ENCODE measurements at places on chromosomes 3 and 15.

GRCh38 chr15:73901126-73901810 is 25.0 kb upstream of the LOXL1 start:
- DNase-seq = no peak

DNA sequence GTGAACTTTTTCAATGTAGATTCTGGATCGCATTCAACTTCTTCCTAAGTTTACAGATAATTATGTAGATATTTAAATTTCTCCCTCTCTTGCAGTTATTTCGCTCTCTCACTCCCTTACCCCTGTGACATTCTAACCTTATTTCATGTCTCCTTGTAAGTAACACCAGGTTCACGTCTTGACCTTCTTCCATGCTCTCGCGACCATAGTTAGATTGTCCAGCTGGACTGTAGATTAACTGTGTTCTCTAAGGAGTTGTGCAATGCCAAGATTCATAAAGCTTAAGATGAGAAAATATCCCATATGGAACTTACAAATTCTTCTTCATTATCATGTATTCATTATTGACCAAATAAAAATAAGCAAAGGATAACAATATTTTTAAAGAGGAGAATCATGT is 430.5 kb downstream of the GABRG3 start:
- no peak for DNase-seq

DNA sequence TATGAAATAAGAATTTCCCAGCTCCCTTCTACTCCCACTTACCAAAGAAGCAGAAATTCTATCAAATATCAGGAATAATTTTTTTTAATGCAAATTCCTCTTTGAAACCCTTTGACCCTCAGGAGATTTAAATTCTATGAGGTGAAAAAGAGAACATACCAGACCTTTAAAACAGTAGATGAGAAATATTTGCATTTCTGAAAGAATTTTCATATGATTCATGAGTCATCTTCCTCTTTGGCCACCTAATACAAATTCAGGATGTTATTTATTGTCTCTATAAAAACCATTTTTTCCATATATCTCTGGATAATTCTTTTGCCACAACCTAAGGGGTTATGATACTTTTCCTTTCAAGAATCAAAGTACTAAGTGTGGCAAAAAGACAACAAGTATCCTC is 67.3 kb upstream of the ST3GAL6 start:
- DNase-seq = no peak

DNA sequence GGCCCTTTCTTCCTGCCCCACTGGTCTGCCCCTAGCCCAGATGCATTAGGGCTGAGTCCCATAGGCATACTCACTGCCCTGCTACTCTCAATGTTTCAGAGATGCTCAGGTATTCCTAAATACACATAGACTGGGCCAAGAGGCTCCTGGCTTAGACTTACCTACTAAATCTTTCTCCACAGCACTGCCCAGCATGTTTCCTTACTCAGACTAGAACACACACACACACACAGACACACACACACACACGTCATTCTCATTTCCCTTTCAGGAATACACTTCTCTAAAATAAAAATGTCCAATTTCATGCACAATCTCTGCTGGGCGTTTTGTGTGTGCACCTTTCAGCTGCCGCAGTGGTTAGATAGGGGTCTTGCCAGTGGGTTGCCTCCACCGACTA is 175.7 kb downstream of the FAM43A start:
- no peak for DNase-seq

DNA sequence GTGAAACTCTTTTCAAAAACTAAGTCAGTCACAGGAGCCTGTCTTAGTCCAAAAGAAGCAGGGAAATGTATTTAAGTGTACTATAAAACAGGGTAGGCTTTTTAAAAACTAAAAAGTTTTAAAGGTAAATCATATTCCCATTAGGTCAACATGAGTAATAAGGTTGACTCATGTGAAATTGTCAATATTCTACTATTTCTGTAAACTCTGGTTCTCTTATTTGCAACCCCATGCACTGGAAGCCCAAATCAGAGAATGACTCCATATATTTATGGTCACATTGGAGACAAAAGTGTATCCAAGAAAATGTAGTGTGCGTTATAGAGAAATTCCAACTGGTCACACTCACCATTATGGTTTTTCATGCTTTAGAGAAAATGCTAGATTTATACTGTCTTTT is 600.3 kb upstream of the TGFBR2 start:
- DNase-seq = no peak

GRCh38 chr3:50242851-50243542 is 7.0 kb downstream of the GNAI2 start:
- DNase-seq = no peak

GRCh38 chr3:132034486-132035464 is at the start of gene CPNE4:
Gene CPNE4 (minus strand): TSS chr3:132035014.
- DNase-seq = peak; percentile 62

- no peak for DNase-seq
These were observed 189.1 kb downstream of the FAM43A start for GRCh38 chr3:194874783-194875182.

GRCh38 chr3:10010878-10011465 is 15.3 kb upstream of the FANCD2 start:
- peak; percentile 91 for DNase-seq

- no peak for DNase-seq
These were observed 36.9 kb downstream of the MRPS11 start for GRCh38 chr15:88504445-88504844.

GRCh38 chr3:138043266-138044029 is 33.5 kb downstream of the CLDN18 start:
- DNase-seq = no peak

DNA sequence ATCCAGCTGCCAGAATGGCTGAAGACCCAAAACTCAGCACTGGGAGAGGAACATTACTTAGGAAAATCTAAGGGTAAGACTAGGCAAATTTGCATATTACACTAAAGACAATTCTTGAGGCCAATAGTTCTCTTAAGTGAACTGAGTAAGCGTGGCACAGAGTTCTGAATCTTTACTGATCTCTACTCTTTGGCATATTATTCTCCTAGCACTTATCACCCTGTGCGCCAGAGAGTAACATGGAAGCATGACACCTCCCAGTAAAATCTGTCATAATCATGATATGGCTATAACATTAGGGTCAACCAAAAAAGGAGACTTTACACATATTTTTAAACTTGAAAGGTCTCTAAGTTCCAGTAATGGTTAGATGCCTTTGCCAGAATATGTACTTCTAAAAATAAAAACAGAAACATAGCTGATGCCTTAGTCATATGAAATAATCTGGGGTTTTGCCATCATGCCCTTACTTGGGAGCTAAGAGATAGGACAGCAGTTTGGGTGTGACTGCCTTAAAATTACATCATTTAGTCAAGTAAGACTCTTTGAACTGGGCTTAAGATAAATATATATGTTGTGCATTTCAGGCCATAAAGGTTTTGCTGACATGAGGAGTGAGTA is 290.5 kb downstream of the PLCL2 start:
- no peak for DNase-seq

DNA sequence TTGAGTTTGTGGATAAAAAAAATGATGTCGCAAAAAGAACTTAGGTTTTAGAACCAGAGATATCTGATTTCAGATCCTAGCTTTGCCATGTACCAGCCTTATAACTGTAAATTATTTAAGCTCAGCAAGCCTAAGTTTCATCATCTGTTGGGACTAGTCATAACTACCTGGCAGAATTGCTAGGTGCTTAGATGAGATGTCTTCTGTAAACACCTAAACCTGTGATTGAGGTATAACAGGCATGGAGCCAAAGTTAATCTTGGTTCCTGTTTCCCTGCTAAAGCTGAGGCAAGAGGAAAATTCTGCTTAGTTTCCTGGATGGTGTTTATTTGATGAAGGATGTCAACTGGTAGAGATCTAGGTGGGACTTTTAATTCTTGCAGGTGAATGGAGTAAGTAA is 331.3 kb upstream of the RBMS3 start:
- no peak for DNase-seq

DNA sequence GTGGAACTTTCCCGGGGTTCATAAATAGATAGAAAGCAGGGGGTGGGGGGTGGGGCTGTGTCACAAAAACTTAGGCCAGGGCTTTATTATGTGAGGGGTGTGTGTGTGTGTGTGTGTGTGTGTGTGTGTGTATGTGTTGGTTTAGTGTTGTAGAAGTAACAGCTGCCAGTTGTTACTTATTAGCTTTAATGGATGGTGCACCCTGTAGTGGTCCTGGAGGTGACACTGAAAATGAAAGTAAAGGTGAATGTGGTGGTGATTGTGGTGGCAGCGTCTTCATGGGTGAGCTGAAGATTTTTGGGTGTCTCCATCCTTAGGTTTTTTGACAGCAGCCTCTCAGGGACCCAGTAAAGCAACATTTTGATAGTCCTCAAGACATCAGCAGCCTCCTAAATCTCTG is 449.9 kb downstream of the PDCD6IP start:
- no peak for DNase-seq

DNA sequence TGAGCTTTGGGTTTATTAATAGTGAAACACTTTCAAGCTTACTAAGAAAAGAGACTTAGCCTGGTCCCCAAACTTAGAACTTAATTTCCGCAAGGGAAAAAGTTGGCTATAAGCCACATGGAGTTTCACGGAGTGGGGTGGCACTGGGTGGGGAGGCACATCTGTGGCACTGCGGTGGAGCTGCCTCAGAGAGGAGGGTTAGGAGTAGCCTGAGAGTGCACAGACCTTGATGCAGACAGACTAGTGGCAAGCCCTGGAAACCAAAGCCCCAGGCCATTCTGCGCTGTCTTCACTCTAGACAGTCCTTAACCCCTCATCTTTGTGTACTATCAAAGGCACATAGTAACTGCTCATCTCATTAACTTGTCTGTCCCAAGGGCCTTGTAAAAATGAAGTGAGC is 22.0 kb downstream of the CXCR6 start:
- no peak for DNase-seq

DNA sequence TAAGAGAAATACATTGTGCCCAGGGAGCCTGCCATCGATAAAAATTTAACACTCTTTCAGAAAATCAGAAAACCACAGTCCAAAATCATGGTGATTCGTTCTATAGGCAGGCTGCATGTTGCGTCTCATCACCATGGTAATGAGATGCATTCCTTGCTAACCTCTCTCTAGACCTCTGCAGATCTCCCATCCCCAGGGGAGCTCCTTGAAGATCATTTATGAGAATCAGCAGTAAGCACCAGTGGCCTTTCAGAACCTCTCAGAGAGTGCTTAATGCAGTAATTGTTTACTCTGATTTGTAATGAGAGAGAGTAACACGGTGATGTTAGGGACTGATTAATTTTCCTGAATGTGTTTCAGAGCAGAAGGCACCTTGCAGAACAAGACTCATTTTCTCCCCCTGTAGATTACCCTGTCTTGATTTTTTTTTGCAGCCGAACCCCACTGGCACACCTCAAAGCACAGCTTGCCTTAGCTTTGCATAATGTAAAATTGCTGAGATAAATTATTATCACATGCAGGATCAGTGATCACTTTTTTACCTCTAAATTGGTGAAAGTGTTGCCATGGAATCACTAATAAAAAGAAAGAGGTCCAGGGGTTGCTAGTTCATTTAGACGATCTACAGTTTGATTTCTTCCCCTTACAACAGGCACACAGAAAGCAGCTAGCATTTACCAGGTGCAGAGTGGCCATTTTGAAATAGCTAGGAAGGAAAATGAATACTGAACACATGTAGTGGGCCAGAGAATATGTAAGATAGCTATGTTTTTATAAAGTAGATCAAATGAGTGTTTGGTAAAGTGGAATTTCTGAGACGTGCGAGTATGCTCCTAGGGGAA is 98.9 kb upstream of the CHL1 start:
- DNase-seq = no peak
